ENCODE measurements at places on chromosomes 11 and 22.

DNA sequence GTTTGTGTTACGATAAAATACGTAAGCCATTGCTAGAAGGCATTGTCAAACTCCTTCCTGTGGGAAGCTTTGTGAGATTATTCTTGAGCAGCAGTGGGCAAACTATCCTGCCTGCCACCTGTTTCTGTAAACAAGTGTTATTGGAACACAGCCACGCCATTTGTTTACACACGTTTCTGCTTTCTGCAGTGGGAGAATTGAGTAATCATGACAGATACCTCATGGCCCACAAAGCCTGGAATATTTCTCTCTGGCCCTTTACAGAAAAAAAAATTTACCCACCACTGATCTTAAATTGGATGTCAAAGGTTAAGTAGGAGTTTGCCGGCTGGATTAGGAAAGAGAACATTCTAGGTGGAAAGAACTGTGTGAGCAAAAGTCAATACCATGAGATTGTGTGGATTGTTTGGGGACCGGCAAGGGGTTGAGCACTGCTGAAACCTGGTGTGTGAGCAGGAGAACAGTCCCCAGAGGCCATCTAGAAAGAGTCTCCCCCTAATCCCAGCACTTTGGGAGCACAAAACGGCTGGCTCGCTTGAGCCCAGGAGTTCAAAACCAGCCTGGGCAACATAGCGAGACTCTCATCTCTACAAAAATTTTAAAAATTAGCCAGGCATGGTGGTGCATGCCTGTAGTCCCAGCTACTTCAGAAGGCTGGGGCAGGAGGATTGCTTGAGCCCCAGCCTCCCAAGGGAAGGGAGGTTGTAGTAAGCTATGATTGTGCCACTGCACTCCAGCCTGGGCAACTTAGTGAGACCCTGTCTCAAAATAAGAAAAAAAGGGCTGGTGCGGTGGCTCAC is 6.0 kb upstream of the PLA2G6 start:
- no peak for DNase-seq

- no peak for DNase-seq
These were observed 86.0 kb downstream of the PKNOX2 start for GRCh38 chr11:125250318-125251213.

GRCh38 chr11:16853266-16853665 is 114.8 kb downstream of the C11orf58 start:
- DNase-seq = no peak

GRCh38 chr11:114080219-114080618 is 20.7 kb downstream of the ZBTB16 start:
- no peak for DNase-seq

DNA sequence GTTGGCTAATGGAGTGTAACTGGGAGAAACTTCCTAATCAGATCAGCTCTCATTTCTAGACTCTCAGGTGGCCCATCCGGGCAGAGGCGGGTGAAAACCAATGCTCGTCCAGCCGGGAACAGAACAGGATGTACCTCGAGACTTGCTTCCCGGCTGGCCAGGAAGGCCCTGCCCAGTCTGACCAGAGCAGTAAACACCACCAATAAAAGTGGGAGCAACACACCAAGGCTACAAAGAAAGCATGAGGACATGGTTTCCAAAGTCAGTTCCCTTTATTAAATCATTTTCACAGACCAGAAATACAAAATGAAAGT is 940 bp upstream of the TNKS1BP1 start:
- no peak for DNase-seq

- no peak for DNase-seq
These were observed 4.0 kb downstream of the MYO18B start for GRCh38 chr22:25746012-25746373.

All from stimulated activated CD8-positive, alpha-beta memory T cell treated with anti-CD3 and anti-CD28 coated beads, Interleukin-7, amount 100 ng/mL, for 48 hours (primary cell).